ENCODE measurements at places on chromosomes 5 and 9.
A peak's percentile ranks its signal among the peaks of the same experiment; 100 is the strongest.

GRCh38 chr5:127867022-127867783, 164.0 kb downstream of the CCDC192 start:
- DNase-seq = no peak

GRCh38 chr9:105039175-105039799, 111.3 kb upstream of the ABCA1 start:
- DNase-seq = no peak

- DNase-seq = no peak
Observed at GRCh38 chr9:125617087-125617486, 89.9 kb downstream of the MAPKAP1 start.

DNA sequence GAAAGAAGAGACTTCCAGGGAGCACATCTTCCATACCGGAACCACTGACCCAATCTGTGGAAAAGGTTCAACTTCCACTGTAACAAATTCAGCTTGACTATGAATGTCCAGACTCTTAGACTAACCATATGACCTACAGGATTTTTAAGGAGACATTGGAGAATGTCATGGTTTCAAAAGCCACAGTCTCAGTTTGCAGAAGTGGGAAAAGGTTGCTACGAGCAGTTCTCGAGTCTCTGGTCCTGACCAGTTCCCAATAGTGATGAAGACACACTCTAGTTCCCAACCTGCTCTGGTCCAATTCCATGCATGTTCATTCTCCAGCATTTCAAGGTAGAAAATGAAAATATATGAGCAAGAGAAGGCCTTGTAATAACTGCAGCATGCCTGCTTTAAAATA, 158.0 kb downstream of the MAPKAP1 start:
- no peak for DNase-seq

DNA sequence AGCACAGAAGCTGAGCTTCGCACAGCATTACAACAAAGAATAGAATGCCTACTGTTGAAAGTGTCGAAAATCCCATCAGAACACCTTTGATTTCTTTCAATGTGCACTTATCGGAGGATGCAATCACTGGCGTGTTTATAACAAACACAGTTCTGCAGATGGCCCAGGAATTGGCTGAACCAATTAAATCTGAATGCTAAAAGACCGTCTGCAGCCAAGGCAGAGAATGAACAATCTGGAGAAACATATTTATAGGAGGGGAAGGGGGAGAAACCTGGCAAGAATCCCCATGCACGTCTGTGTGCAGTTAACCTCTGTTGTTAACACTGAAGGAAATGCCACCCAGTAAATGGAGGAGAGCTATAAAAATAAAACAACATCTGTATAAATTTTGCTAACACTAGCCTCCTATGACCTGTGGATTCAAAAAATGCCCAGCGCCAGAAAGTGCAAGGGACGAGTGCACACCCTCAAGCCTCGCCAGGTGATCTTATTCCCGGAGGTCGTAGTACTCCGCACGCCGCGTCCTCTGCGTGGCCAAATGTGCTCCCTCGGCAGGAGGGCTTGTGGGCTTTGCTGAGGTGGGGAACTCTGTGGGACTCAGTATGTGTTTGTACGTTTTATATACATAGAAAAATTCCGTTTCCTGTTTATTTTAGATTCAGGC, 56.8 kb downstream of the PTCH1 start:
- no peak for DNase-seq

DNA sequence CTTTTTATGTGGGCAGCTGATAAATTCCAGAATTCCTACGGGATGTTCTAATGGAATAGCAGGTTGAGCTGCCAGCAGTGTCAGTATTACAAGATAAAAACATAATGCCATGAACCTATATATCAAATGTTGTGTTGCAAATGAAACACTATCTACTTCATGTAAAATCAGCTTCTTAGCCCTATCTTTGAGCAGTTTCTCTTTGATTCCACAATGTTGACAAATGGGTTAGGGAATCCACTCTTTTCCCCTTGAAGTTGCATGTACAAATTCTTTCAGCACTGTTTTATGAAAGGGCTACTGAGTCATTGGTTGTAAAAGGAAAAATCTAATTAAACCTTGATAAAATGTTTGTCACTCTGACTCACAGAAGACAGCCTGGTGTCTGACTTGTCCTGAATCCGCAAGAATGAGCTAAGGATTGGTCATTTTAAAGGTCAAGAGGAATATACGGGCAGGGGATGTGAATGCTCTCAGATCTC, 950.6 kb upstream of the NUDT12 start:
- DNase-seq = peak; percentile 58

GRCh38 chr9:3205421-3206095, 320.2 kb downstream of the RFX3 start:
- peak; percentile 41 for DNase-seq

DNA sequence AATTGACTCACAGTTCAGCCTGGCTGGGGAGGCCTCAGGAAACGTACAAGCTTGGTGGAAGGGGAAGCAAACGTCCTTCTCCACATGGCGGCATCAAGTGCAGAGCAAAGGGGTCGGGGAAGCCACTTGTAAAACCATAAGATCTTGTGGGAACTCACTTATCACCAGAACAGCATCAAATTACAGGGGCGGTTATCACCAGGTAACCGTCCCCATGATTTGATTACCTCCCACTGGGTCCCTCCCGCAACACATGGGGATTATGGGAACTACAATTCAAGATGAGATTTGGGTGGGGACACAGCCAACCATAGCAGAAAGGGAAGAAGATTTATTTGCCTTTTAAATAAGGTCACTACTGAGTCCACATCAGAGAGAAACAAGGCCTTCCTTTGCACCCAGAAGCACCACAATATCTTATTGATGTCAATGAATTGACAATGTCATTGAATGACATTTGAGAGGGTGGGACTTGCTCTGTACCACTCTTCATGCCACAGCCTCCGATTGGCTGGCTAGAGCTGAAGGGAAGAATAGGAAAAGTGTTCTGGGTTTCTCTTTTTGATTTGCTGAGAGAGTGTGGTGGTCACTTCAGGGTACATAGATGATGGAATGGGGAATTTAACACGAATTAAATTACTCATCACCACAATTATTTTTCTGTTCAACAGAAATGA, 11.0 kb downstream of the SKP2 start:
- no peak for DNase-seq

DNA sequence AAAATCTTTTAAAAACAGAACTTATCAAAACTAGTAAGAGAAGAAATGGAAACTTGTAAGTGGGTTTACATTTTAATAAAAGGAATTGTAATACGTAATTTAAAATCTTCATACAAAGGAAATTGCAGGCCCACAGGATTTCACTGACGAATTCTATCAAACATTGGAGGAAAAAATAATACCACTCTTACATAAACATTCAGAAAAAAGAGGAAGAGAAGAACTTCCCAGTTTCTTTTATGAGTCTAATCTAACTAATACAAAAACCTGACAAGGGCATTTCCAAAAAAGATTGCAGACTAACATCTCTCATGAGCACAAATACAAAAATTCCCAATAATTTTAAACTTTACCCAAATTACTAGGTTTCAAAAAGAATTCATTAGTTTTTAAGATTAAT, 149.0 kb downstream of the RANBP17 start:
- no peak for DNase-seq

- DNase-seq = no peak
Observed at GRCh38 chr9:72809586-72809985, 143.3 kb downstream of the ALDH1A1 start.

GRCh38 chr5:15383469-15383868, 116.5 kb upstream of the FBXL7 start:
- DNase-seq = peak; percentile 1
